ENCODE measurements at places on chromosomes 7 and 10. TPM values are rescaled to one million over a fixed set of nuclear protein-coding genes. Genes with fewer than 3 reads are reported as not detected.

DNA sequence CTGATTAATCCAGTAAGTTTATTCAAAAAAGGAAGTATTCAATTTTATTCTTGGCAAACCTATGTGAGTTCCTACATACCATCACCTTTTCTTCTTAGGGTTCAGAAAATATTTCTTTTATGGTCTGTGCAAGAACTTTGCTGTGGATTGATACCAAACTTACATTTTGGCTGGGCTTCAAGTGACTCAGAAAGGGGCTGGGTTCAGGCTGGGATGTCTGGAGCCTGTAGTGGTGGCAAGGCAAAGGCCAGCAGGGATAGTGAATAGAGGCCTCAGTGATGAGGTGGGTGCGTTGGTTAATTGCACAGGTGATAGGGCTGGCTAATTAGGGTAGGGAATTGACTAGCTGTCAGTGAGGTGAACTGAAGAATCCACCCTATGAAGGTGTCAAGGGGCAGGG lies 40.2 kb upstream of the ATXN7L1 start:
- no peak for DNase-seq

DNA sequence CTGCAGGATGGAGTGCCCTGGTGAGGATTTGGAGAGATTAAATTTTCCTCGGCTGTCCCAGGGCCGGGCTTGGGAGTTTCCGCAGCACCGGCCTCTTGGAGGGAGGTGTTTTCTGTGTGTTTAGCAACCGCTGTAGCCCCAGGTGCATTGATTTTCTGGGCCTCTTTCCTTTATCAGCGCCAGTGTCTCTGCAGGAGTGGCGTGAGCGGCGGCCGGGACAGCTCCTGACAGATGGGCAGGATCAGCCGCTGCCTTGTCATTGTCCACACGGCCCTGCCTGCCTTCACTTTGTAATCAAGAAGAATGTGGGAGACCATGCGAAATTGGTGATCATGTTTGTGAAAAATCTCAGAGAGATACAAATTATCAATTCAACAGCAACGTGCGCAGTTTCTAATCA lies 32.4 kb downstream of the NKX6-2 start:
- DNase-seq = no peak

GRCh38 chr10:48205918-48206317 lies 68.6 kb downstream of the FRMPD2 start:
- DNase-seq = no peak

DNA sequence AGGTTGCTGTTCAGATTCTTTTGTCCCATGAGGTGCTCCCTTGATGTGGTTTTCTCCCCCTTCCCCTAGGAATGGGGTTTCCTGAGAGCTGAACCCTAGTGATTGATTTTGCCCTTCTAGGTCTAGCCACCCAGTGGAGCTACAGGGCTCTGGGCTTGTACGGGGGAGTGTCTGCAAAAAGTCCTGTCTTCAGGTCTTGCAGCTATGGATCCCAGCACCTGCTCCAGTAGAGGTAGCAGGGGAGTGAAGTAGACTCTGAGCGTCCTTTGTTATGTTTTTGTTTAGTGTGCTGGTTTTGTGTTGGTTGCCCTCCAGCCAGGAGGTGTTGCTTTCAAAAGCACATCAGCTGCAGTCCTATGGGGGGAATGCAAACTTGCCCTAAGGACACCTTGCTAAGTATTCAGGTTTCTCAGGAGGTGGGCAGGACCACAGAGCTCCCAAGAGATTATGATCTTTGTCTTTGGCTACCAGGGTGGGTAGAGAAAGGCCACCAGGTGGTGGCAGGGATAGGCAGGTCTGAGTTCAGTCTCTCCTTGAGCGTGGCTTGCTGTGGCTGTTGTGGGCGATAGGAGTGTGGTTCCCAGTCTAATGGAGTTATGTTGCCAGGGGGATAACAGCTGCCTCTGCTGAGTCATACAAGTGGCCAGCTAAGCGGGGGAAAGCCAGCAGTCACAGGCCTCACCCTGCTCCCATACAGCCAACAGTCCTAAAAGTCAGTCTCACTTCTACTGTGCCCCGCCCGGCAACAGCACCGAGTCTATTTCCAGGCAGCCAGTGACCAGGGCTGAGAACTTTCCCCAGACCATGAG lies 92.4 kb upstream of the JCAD start:
- DNase-seq = no peak

- DNase-seq = no peak
Measured at GRCh38 chr10:126158133-126158892, 230.0 kb downstream of the ADAM12 start.

DNA sequence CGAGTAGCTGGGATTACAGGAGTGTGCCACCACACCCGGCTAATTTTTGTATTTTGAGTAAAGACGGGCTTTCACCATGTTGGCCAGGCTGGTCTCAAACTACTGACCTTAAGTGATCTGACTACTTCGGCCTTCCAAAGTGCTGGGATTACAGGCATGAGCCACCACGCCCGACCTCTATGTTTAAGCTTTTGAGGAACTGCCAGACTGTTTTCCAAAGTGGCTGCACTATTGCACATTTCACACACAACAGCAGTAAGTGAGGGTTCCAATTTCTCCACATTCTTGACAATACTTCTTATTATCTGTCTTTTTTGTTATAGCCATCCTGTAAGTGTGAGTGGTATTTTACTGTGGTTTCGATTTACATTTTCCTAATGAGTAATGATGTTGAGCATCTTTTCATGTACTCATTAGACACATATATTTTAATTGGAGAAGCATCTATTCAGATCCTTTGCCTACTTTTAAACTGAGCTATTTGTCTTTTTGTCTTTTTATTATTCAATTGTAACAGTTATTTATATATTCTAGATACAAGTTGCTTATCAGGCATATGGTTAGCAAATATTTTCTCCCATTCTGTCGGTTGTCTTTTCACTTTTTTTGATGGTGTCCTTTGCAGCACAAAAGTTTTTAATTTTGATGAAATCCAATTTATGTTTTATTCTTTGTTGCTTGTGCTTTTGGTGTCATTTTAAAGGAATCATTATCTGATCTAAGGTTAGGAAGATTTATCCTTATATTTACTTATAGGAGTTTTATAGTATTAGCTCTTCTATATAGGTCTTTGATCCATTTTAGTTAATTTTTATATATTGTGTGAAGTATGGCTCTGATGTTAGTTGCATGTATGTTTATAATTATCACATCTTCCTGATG lies 12.8 kb upstream of the IRF5 start:
- DNase-seq = no peak

- DNase-seq = no peak
Measured at GRCh38 chr10:89869592-89870156, 168.3 kb downstream of the KIF20B start.

DNA sequence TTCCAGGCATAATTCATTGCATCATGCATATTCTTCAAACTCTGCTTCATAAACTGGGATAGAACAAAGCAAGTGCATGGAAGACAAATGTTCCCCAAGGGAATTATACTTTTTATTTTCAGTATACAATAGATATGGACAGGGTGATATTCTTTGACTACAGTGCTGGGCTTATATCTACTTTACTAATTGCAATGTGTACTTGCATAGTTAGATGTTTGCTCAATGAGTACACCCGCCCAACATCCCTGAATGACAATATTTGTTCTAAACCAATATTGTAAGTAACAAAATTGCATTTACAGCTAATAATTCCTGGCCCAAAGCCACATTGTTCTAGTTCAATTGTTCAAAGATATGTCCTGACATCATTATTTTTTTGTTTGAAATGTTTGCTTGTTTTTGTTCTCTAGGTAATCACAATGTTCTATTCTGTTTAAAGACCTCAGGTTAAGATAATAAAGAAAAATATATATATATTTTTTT lies 171.4 kb downstream of the PTN start:
- DNase-seq = no peak

The GPR85 gene
- not detected for total RNA-seq
